ENCODE measurements at places on chromosomes 12 and 14.

DNA sequence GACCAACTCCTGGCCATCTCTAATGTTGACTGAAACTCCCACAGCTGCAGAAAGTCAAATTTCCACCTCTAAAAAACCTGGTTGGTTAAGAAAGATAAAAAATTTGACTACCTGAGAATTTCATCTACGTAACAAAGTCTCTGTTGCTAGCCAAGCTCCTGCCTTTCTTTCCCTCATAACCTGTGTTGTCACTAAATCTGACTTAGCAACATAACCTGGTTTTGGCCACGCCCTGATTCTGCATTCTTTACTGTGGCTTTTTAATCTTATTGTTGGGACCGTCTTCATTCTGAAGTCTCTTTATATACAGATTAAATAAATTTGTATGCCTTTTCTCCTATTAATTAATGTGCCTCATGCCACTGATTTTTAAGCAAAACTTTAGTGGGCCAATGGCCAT, 16.1 kb upstream of the CD69 start:
- DNase-seq, result no peak

- DNase-seq, result no peak
Measured at GRCh38 chr14:33386781-33387180, 448.1 kb downstream of the NPAS3 start.

DNA sequence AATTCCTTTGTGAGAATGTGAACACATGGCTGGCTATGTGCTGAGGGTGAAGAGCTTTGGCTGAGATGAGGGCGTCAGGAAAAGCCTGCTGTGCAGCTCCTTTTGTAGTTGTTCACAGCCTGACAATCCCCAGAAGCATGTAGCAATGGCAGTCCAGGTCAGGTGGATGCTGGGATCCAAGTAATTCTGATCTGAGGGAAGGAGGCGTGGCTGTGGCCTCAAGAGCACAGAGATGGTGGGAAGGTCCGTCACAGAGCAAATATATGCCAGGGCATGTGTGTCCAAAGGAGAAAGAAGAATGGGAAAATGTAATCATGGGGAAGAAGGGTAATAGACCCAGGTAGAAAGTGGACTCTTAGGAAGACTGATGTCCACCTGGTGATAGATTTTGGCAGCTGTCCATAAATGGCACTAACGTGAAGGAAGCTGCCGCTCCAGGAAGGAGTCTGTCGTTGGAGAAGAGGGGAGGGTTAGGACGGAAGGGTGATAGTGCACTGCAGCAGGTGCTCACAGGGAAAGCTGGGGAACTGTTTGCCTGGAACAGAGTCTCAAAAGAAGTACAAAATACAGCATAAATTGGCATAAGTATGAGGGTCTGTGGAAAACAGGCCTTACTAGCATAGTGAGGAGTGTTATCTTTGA, 13.8 kb downstream of the MGST1 start:
- no peak for DNase-seq

DNA sequence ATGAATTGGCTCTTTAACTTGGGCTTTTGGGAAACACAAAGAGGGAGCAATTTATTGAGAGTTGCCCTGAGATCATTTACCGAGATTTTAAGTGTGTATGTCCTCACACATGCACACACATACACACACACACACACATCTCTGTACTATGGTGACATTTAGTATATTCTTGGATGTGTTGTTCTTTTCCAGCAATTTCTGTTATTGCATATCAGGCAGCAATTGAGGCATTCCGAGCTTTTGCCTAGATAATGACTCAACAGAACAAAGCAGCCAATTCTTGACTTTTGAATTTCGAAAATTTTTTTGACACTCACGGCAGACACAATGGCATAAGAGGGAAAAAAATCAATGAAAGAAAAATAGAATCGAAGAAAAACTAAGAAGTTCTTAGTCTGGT, 248.5 kb downstream of the DUSP6 start:
- no peak for DNase-seq

GRCh38 chr12:94717656-94718055, 67.3 kb upstream of the TMCC3 start:
- no peak for DNase-seq
